EH (cell line): ENCODE measurements at places on chromosomes 1 and 21.

- peak; percentile 44 for DNase-seq
Observed at GRCh38 chr1:211610779-211611556, 32.0 kb upstream of the SLC30A1 start.

DNA sequence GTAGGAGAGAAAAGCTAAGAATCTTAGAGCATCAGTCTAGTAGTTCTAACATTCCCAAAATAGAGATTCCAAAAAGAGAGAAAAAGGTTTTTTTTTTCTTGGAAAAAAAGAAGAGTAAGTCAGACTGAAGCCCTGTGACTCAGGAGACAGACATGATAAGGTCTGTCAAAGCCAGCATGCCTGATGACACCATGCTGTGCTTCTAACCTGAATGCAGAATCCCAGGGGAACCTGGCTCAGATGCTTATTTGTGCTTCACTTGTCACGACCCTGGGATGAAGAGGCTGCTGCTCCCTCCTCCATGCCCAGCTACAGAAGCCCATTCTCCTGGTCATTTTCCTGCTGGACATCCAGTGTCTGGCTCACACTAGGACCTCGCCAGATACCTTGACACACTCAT is 44.3 kb downstream of the ERICH3 start:
- no peak for DNase-seq

- peak; percentile 40 for DNase-seq
Observed at GRCh38 chr1:223087291-223088255, 55.5 kb downstream of the TLR5 start.

- DNase-seq: no peak
Observed at GRCh38 chr1:211833174-211833820, 2.7 kb upstream of the LPGAT1 start.
